Spleen (tissue), 13 donors: ENCODE measurements at places on chromosomes 3 and 15. TPM values are rescaled to one million over a fixed set of nuclear protein-coding genes. Genes with fewer than 3 reads are reported as not detected.

ALDH1A3 gene
- polyA plus RNA-seq = 1.4 TPM

KBTBD13 gene
- not detected for polyA plus RNA-seq

BAHD1 gene
- polyA plus RNA-seq = 14.2 TPM

HCLS1 gene
- 243 TPM for polyA plus RNA-seq

LMAN1L gene
- polyA plus RNA-seq = 36.8 TPM

CX3CR1 gene
- 0.09 TPM for polyA plus RNA-seq

ACAN gene
- 0.20 TPM for polyA plus RNA-seq

RGMA gene
- 0.59 TPM for polyA plus RNA-seq

DOCK3 gene
- 0.08 TPM for polyA plus RNA-seq

RHCG gene
- 0.30 TPM for polyA plus RNA-seq

CCDC54 gene
- polyA plus RNA-seq = not detected

CHRNA7 gene
- 0.77 TPM for polyA plus RNA-seq

FBXW12 gene
- polyA plus RNA-seq = not detected

CCR8 gene
- polyA plus RNA-seq = 0.06 TPM

CPN2 gene
- 1.7 TPM for polyA plus RNA-seq

DNA sequence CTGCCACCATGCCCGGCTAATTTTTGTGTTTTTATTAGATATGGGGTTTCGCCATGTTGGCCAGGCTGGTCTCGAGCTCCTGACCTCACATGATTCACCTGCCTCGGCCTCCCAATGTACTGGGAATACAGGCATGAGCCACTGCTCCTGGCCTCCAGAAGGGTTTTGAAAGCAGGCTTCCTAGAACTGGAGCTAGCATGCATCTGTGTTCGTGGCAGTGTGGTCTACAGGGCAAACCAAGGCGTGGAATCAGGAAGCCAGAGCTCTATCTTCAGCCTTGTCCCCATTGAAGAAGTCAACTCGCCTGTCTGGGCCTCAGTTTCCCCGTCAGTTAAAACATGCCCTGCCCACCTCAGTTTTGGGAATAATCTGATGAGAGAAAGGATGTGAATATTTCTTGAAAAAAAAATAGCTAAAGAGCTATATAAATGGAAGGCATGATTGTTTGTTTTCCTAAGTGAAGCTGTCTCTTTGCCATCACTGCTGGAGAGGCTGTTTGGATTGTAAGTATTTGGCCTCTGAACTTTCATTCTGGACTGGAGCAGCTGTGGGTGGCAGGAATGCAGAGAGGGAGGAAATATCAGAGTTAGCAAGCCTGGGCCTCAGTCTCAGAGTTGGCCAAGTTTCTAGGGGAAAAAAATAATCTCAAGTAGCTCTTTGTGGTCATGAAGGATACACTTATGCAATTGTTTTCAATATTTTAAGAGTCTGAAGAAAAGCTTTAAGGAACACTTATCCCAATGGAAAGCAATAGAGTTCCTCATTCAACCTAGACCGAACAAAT, 36.5 kb upstream of the UACA start:
- DNase-seq = no peak

DNA sequence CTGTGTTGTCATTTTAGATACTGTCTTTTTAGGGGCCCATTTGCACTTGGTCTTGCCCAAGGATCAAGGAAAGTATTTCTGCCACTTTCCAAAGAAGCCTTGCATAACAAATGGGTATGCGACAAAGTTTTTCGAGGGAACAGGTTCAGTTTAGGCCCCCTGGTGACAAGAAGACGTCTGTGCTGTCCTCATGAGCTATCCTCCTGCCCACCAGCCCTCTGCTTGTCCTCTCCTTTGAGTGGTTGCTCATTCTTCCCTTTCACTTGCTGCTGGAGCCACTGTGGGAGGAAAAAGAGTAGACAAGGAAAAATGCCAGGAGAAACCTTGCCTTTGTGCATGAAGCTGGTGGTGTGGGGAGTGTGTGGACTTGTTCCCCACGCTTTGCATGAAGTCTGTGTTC, 171.9 kb downstream of the CACNA2D3 start:
- DNase-seq = no peak

GRCh38 chr15:29131840-29132420, 137.7 kb downstream of the NSMCE3 start:
- DNase-seq = peak; percentile 64

- no peak for DNase-seq
Measured at GRCh38 chr15:86355361-86355760, 275.7 kb downstream of the AGBL1 start.

- DNase-seq = no peak
Measured at GRCh38 chr15:53611145-53611920, 148.1 kb downstream of the WDR72 start.

DNA sequence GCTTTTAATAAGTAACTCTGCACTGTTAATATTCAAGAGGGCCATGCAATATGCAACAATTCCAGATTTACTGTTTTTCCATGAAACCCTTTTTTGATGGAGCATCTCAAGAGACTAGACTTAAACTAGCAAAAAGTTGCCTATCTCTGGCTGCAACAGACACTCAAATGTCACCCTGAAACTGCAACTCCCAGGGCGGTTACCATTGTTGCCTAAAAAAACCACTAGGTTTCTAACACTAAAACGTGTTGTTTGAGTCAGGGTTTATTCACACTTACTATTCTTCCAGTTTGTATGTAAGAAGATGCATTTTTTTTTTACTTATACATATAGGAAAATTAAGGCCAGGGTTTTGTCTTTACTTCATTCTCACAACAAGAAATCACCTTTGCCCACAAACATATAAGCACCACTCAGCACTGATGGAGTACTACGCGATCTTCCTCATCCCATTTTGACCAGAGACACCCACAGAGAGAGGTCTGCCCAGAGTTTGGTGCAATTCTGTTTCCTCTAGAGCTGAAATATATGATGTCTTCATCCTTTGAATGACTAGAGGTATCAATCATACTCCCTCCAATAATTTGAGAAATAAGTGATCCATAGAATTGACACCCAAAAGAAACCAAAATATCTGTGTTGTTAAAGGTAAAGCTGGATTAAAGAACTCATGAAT, 124.0 kb upstream of the SNTN start:
- no peak for DNase-seq

- DNase-seq = no peak
Measured at GRCh38 chr3:119042162-119042561, 7.5 kb upstream of the IGSF11 start.

GRCh38 chr3:139935866-139936817, 1.2 kb downstream of the CLSTN2 start:
- no peak for DNase-seq

GRCh38 chr3:126750756-126751121, 46.7 kb downstream of the CHCHD6 start:
- no peak for DNase-seq

GRCh38 chr3:119582178-119582577, 2.9 kb downstream of the ADPRH start:
- DNase-seq = no peak

DNA sequence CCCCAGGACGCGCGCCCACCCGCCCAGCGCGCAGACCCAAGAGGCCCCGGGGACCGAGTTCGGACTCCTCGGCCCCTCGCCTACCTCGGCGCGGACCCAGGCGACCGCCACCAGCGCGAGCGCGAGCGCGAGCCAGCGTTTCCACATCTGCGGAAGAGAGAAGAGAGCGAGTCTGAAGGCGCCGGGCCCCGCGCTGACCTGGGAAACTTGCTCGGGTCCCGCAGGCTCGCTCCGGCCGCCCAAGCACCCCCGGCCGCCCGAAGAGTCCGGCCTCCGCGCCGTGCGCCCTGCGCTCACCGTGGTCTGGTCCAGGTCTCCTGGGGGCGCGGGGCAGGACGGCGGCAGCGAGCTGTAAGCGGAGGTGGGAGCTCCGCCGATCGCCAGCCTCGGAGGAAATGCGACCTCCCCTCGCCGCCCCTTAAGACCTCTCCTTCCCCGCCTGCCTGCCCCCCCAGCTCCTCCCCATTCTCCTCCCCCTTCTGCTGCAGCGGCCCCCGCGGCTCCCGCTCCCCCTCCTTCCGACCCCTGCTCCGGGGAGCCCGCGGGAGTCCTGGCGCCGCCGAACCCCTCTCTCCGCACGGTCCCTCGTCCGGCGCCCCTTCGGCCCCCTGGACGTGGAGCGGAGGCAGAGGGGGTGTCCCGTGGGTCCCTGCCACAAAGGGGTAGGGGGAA, at the start of gene FSTL1:
Gene FSTL1 (minus strand): TSS at position 393 of the 672 bp plus-strand sequence. CDS start 246 bp downstream, at position 147.
- peak; percentile 81 for DNase-seq

DNA sequence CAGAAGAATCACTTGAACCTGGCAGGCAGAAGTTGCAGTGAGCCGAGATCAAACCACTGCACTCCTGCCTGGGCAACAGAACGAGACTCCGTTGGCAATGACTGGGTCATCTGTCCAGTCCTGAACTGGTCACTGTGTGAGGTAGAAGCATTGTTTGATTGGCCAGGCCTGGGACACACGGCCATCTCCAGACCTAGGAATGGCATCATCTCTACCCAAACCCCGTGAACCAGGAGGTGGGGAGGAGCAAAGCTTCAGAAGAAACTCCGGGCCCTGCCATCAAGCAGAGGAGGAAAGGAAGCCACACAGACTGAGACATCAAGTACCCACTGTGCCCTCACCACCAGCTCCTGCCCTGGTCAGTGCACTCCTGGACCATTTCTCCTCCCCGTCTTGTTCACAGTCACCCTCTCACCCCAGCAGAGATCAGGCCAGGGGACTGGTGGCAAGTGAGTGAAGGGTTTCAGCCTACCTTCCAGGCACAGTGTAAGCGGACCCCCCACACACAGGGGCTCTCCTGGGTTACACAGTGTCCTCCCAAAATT, 31.6 kb downstream of the GOLGA6L2 start:
- no peak for DNase-seq

- DNase-seq = peak; percentile 92
Measured at GRCh38 chr15:75843678-75844581, 683 bp downstream of the UBE2Q2 start.

DNA sequence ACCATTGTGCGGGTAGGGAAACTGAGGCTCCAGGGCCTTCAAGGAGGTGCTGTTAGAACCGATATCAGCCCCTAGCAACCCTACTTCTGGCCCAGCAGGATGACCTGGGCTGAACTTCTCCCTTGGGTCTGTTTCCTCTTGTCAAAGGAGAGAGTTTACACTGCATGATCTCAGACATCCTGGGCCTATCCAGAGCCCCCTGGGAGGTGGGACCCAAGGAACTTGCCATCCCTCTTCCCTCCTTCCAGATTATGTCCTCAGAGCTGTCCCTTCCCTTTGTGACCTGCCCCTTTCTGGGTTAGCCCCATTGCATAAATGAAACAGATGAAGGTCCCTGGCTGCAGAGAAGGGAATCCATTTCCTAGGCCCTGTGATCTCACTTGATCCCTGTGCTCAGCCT, 12.3 kb upstream of the DNAH1 start:
- DNase-seq = no peak

GRCh38 chr15:58171476-58172061, 33.4 kb downstream of the AQP9 start:
- no peak for DNase-seq

DNA sequence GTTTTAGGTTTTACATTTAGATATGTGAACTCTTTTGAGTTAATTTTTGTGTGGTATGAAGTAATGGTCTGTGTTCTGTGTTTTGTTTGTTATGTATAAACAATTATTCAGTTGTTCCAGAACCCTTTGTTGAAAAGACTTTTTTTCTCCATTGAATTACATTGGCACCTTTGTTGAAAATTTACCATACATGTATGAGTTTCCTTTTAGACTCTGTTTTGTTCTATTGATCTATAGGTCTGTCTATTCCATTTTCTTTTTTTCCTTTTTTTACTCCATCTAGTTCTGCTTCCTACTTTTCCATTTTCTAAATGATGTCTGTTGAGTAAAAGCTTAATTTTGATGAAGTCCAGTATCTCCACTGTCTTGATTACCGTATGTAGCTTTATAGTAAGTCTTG, 31.4 kb downstream of the ARIH2 start:
- no peak for DNase-seq

GRCh38 chr15:83380059-83380458, 67.1 kb upstream of the SH3GL3 start:
- DNase-seq = no peak

GRCh38 chr15:44532689-44533088, 4.3 kb upstream of the EIF3J start:
- DNase-seq = no peak

DNA sequence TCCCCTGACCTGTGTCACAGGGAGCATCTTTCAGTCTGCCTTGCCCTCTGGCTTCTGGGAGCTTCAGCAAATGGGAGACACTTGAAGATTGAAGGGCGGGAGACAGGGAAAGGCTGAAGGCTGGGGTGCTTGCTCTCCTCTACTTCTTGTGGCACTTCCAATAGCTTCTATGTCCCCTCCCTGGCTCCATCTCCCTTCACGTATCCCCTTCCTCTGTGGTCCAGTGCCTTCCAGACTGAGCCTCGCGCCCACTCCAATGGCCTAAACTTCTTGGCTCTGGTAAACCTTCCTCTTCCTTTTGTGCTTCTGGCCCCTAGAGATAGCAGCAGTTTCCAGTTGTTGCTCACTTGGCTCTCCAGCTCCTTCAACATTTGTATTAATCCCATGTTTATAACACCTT, 69.8 kb upstream of the TOPAZ1 start:
- DNase-seq = no peak

- no peak for DNase-seq
Measured at GRCh38 chr15:65084500-65085206, 8.1 kb downstream of the KBTBD13 start.

- no peak for DNase-seq
Measured at GRCh38 chr3:48650723-48651122, 12.0 kb downstream of the CELSR3 start.

- no peak for DNase-seq
Measured at GRCh38 chr3:108085810-108086350, 5.0 kb downstream of the CD47 start.
